Endothelial cell of umbilical vein (primary cell): ENCODE measurements at places on chromosomes 6 and 20. TPM values are rescaled to one million over a fixed set of nuclear protein-coding genes. Genes with fewer than 3 reads are reported as not detected.

DNA sequence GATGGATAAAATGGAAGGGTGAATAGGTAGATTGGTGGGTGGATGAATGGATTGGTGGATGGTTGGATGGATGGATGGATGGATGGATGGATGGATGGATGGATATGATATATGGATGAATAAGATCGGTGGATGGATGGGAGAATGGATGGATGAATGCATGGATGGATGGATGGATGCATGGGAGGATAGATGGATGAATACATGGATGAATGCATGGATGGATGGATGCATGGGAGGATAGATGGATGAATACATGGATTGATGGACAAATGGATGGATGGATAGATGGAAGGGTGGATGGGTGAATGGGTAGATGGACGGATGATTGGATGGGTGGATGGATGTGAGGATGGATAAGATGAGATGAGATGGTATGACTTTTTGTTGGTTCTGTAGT, 95.7 kb upstream of the DUSP22 start:
- DNase-seq: no peak

DNA sequence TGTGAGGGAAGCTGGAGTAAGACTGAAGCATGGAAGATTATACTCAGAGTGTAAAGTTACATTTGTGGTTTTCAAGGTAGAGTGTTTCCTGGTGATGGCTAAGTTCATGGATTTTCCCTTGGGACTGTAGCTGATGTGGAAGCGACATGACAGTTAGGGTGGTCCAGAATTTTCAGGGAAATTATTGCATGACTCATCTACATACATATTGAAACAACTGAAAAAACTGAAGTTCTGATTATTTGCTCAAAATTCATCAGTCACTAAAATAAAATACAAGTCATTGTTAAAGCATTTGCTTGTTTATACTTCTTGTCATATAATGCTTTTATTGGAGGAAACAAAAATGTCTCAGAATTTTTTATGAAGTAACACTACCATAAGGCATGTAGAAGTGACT, 700.0 kb downstream of the RFPL4B start:
- no peak for DNase-seq

DNA sequence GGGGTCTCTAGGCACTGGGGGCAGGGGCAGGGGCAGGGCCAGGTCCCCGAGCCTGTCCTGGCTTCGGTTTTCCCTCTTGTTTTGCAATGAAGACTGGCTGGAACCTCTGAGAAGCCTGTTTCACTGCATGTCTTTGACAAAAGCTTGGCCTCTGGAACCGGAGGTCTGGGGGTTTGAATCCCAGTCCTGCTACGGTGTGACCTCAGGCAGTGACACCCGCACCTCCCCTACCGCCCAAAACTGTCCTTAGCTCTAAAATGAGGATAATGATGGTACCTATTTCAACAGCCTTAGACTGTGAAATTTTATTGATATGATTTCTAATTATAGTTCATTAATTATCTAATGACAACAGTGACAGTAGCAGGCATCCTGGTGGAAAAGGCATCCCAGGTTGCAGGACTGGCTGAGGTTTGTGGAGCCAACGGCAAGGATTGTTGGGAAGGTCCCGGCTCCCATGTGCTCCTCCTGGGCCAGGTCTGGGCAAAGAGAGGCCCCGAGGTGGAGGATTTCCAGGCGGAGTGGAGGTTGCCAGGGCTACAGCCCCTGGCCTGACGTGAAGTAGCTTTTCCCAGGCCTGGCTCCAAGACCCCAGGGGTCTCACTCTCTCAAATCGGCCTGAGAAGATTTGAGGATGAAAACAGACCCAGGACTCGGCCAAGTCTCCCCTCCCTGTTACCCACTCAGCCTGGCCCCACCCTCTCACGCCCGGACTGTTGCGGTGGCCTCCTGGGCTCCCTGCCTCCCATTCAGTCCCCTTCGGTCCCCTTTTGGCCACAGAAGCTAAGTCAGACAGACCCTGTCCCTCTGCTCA, 57.9 kb downstream of the SNAI1 start:
- DNase-seq: no peak

- no peak for DNase-seq
These were observed 10.4 kb downstream of the SAMD3 start for GRCh38 chr6:130212215-130212874.

DNA sequence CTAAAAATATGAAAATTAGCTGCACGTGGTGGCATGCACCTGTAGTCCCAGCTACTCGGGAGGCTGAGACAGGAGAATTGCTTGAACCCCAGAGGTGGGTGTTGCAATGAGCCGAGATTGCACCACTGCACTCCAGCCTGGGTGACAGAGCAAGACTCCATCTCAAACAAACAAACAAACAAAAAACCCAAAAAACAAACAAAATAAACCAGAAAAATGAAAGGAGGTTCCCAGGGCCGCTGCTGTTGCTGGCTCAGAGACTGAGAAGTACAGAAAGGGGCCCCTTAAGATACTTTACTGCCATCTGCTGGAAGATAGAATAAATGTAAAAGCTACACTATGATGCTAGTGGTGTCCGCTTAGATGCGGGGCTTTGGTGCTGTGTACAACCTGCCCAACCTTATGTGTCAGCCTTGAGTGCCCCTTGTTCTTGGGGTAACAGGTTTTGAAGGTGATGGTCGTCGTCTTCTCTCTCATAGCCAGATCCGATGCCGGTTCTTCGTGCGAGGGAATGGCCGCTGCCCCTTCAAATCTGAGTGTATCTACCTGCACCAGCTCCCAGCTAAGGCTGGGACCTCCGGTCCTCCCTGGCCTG, 2.8 kb upstream of the FANCE start:
- peak; percentile 62 for DNase-seq

DNA sequence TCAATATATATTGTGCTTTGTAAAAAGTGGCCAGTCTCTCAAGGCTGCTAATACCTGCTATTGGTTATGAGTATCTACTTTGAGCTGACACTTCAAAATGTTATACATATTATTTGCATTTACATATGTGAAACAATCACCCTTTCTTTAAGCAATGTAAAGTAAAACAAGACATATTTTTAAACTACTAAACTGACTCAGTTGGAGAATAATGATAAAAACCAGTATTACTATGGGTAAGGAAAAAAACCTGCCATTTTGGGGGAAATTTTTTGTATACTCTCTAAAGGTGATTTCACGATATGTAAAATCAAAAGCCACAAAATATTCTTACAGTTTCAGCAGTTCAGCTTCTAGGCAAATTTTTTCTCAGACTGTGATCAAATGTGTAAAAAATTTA, 232.3 kb downstream of the PRL start:
- no peak for DNase-seq

DNA sequence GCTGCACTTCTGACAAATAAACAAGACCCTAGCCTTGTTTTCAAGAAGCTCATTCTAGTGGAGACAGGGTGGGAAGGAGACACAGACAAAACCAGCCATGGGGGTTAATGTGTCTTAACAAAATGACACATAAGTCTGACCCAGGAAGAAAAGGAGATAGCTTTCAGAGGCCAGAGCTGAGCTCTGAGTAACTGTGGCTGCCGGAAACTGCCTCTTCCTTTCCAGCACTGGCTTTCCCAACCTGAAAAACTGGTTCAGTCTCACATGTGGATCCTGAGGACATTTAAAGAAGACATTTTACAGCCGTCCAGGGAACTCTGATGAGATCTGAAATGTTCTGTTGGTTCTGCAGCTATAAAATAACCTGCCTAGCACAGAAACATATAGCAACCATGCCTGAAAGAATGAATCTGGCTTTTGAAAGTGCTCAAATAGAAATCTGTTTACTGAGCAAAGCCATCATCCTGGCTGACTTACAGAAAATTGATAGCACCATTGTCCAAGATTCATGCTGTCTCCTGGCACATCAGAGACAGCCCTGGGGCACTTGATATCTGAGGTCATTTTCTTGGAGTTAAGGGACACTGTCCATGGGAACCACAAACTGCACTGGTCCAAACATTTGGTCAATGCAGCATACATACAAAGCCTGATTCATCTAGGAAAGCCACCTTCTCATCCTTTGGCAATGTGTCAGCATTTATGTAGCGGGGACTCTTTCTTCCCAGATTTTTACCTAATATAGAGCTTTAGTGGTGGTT, 83.2 kb upstream of the PAX1 start:
- no peak for DNase-seq

DNA sequence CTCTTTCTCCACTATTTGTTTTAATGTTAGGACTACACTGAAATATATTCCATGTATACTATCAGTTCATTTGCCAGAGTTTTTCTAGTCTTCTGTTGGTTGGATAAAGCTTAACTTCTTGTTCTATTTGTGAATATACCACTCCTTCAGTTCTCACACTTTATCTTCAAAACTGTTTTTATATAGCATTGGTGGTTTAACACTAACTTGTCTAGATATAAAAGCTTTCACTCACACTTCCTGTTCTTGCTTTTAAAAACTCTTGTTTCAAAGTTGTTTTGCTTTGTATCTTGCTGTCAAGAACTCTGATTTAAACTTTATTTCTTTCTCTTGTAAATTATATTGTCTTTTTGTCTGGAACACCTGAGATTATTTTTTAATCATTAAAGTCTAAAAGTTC, 226.8 kb upstream of the TENT5A start:
- DNase-seq: no peak

- DNase-seq: no peak
These were observed 82.2 kb downstream of the BACH2 start for GRCh38 chr6:90214461-90214860.

DNA sequence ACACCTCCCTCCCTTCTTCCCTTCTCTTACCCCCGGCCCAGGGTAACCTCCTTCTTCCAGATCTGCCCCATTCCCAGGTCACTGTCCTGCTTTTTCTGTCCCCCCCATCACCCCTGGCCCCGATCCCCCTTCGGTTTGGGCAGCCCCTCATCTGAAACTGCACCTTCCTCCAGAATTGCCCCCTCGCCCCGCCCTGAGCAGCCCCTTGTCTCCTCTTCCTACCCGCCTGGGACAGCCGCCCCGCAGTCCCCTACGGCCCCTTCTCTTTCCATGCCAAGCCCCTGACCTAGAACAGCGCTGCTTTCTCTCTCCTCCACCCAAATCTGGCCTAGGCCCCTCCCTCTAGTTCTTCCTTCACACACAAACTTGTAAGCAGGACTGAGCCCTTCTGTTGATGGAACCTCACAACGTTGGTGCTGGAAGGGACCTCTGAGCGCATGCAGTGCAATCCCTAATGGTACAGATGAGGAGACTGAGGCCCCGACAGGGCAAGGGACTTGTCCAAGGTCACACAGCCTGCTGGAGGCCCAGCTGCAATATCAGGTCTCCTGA, 630 bp downstream of the PPP2R5D start:
- peak; percentile 20 for DNase-seq

DNA sequence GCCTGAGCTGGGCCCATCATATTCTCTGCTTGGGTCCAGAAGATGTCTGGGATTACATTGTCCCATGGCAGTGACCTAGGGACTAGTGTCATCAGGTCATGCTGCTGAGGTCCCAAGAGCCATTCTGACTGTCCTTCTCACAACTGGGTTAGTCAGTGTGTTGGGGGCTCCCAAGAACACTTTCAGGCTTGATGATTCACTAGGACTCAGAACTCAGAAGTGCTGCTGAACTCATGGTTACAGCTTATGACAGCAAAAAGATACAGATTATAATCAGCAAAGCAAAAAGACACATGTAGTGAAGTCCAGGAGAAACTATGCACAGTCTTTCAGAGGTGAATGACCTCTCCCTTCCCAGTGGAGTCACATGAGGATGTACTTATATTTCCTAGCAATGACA, 107.8 kb downstream of the SYNE1 start:
- DNase-seq: no peak

MATN4 gene
- total RNA-seq: 0.14 TPM in 1 of 2 replicates, not detected in the other

LHFPL5 gene
- not detected in 2 replicates for total RNA-seq

LY6G5C gene
- 5.2 and 8.2 TPM in 2 replicates for total RNA-seq

FABP7 gene
- total RNA-seq: not detected in 2 replicates

GLP1R gene
- not detected in 2 replicates for total RNA-seq

EPHA7 gene
- 0.09 TPM in 1 of 2 replicates, not detected in the other for total RNA-seq
